ENCODE measurements at places on chromosomes 12 and 14.

DNA sequence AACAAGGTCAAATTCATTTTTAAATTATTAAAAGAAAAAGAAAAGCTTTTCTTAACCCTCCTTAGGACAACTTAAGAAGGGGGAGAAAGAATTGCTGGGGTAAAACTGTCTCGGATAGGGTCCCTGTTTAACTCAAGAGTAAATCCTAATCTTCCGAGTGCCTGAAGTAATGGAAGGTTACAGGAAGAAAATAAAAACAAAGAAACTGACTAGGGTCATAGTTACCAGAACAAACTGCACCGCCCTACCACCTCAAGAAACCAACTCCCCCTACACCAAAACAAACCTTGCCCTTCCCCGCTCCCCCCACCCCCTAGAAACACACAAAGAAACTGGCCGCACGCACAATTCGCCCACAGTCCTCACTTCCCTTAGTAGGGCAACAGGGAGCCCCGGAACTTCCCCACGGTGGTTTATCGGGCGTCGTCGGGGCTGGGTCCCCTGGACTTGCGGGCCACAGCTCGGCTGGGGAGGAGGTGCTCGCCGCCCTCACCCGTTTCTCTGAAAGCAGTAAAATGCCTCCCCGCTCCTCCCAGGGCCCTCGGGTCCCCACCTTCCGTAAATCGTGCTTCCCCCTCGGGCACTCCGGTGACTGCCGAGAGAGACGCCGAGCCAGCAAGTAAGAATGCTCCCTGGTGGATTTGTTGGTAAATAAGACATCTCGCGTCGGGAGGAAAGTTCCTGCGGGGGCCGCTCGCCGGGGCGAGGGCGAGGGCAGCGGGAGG is 2.4 kb downstream of the SINHCAF start:
- peak; percentile 84 for DNase-seq

GRCh38 chr12:112172556-112173324 is 47.4 kb downstream of the TRAFD1 start:
- no peak for DNase-seq

- DNase-seq, result no peak
Measured at GRCh38 chr14:98901511-98902205, 370.3 kb downstream of the BCL11B start.

GRCh38 chr14:75279153-75279762 is 630 bp downstream of the FOS start:
- peak; percentile 85 for DNase-seq

DNA sequence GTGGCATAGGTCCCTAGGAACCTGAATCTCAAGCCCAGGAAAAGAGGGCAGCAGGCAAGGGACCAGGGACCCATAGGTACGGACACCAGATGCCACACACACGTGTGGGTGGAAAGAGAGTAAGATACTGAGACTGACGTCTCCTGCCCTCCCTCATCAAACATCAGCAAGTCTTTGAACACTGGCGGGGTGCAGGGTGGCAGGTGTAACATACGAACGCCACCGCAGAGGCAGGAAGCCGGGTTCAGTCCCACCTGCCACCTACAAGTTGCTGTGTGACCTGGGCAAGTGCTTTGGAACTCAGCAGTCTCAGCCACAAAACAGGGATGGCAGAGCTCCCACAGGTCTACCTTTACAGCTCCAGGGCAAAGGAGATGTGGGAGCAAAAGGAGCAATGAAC is 11.1 kb downstream of the ACTN1 start:
- DNase-seq, result peak; percentile 80

GRCh38 chr12:111715279-111715678 is 29.4 kb downstream of the ACAD10 start:
- DNase-seq, result no peak

- no peak for DNase-seq
Measured at GRCh38 chr14:78242086-78242485, 71.9 kb downstream of the NRXN3 start.

DNA sequence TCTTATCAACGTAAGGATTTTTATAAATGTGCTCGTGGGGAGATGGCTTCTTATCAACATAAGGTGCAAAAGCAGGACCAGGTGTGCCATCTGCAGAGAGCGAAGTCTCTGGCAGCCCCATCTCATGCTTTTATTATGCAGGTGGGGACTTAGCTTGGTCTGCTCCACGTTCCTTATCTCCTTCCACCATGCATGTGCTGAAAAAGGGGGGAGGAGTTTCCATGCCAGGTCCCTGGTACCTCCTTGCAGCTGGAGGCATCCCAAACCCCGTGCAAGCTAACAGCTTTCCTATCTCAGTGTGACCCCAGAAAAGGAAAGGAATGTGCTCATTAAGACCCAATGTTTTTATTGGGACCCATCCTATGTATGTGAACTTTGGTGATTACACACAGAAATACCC is 608.5 kb downstream of the TMEM121 start:
- DNase-seq, result no peak

DNA sequence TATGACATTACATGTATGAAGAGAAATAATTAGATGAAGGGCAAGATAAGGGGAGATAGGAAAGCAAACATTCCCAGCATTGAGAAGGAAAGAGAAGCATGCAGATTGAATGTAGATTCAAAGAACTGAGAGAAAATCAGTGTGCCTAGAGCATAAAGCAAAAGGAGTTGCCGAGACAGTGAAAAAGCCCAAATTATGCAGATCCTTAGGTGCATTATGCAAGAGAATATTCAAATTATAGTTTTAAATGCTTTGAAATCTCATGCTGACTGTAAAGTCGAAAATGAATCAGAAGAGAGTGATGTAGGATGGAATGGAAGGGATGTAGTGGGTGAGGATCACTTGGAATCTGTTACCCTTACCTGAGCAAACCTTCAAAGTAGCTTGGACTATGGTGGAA is 49.9 kb downstream of the PPP4R4 start:
- no peak for DNase-seq

DNA sequence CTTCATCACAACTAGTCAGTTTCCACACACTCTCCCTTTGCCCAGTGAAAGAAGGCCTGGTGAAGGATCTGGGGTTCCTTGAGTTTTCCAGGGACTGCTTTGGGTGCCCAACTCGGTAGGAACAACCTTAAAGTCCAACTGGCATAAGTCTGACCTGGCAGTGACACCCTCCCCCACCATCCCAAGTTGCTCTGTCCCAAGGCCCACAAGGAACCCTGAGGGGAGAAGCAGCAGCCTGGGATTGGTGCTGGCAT is 1.6 kb downstream of the KMT2D start:
- DNase-seq, result no peak

- DNase-seq, result no peak
Measured at GRCh38 chr14:94560751-94561655, at the start of gene SERPINA4. SERPINA4 (plus strand) TSS chr14:94561442; CDS start chr14:94563483, 2,041 bp downstream.

GRCh38 chr14:99432485-99432884 is 48.2 kb downstream of the SETD3 start:
- no peak for DNase-seq

GRCh38 chr14:39467889-39468524 is 35.8 kb upstream of the FBXO33 start:
- DNase-seq, result no peak

GRCh38 chr14:65751510-65751909 is 339.0 kb downstream of the FUT8 start:
- no peak for DNase-seq

DNA sequence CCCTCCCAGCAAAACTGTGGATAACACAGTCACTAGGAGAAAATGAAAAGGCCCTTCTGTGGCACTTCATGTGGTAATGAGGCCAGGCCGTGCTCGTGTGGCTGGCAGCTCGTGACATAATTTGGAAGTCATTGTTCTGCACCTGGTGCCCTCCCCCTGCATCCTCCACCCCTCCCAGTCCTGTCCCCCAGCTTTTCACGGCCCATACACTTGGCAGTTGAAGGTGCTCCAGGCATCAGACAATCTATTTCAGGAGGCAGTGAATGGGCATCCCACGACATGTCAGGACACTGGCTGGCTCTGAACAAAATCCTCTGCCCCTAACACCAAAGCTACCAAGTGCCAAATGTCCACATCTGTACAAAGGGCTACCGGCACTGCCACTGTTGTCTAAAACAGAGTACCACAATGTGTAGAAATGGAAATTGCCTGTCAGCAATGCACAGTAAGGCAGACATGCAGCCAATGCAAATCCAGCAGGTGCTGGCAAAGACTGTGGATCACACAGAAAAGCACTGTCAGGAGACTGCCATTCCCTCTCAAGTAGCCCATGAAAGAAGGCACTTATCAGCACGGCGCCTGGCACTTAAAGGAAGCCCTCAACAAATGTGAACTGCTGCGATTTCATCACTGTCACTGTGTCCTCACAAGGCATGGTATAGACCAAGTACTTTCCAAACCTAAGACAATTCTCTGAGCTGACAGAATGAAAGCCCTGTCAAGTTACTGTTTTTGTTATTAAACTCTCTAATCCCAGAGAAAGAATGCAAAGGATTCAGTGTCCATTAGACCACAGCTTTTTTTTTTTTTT is 39.1 kb downstream of the CORO1C start:
- DNase-seq, result no peak

GRCh38 chr12:117919479-117919878 is 49.3 kb downstream of the KSR2 start:
- no peak for DNase-seq

DNA sequence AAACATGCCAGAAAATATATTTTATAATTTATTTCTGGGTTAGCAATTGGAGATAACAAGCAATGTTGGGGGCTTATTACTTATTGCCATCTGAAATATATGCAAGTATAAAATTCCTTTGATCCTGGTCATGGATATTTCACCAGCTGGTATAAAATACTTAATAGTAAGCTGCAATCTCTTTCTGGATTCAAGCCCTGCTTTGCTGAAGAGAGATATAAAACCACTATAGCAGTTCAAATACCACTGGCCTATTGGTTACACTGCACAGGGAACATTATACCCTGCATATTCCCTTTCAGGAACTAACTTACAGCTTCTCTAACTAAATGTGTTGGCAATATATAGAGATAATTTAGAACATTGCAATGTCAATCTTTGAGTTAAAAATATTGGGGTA is 546.2 kb upstream of the ATP2B1 start:
- no peak for DNase-seq

- no peak for DNase-seq
Measured at GRCh38 chr12:96812153-96812552, 94.9 kb upstream of the NEDD1 start.

DNA sequence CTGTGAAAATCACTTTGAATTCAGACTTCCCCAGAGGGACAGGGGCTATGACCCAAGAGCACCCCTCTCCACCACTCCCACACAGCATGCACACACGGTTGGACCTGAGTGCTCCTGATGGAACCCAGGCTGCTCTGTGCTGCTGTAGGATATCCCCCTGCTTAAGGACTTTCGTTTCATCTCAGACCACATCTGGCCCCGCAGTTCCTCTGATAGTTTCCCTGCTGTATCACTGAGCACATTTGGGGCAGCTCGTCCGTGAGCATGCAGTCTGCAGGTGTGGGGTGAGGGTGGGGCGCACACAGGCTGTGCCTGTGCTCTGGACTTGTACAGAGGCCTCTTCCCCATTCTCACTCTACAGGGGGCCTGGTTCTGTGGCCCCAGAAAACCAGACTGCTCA is 345.2 kb upstream of the FKBP4 start:
- no peak for DNase-seq

DNA sequence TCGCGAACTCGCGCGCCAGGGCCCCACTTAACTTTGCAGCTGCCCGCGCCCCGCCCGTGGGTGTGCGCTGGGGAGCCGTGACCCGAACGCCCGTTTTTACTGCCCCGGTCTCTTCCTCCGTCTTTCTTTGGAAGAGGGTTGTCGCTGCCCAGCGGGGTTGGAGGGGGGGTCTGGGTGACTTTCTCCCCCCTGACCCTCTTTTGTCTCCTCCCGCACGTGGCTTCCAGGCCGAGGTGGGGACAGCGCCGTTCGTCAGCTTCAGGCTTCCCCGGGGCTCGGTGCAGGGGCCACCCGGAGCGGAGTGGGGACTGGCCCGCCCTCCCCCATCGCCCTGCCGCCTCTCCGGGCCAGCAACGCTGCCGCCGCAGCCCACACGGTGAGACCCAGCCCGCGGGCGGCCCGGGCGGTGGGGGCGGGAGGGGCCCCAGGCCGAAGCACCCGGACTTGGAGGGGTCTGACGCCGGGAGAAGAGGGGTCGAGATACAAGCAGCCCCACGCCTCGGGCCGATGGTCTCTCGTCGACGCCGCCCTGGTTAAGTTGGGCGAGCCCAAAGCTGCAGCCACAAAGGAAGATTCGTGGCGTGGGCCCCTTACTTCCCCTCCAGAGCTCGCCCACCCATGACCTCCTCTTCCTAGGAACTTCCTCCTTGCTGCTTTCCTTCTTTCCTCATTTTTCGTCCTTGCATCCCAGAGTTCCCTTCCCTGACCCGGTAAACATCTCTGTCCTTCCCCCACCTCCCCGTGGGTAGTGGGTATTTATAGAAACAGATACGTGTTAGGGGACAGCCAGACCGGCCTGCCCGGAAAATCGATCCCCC is 1.2 kb downstream of the DYRK2 start:
- DNase-seq, result peak; percentile 80

DNA sequence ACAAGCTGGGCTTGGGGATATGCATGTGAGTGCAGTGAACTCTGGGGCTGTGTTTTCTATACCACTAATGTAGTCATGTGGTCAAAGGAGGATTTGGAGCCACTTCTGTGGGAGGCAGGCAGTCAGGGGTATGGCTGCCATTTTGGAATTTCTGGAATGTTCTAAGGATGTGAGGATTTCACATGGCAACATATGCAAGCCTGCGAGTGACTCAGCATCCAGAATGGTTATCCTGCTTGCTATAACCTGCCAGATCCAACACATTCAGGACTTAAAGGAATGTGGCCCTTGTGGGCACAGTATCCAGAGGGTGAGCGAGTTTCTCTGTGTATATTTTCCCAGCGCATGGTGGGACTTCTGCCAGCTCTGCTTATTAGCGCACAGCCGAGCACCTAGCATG is 249.2 kb upstream of the PWP1 start:
- no peak for DNase-seq

GRCh38 chr12:122138181-122138580 is 35.8 kb downstream of the IL31 start:
- DNase-seq, result no peak

GRCh38 chr12:67078957-67079356 is 190.2 kb upstream of the CAND1 start:
- DNase-seq, result no peak

DNA sequence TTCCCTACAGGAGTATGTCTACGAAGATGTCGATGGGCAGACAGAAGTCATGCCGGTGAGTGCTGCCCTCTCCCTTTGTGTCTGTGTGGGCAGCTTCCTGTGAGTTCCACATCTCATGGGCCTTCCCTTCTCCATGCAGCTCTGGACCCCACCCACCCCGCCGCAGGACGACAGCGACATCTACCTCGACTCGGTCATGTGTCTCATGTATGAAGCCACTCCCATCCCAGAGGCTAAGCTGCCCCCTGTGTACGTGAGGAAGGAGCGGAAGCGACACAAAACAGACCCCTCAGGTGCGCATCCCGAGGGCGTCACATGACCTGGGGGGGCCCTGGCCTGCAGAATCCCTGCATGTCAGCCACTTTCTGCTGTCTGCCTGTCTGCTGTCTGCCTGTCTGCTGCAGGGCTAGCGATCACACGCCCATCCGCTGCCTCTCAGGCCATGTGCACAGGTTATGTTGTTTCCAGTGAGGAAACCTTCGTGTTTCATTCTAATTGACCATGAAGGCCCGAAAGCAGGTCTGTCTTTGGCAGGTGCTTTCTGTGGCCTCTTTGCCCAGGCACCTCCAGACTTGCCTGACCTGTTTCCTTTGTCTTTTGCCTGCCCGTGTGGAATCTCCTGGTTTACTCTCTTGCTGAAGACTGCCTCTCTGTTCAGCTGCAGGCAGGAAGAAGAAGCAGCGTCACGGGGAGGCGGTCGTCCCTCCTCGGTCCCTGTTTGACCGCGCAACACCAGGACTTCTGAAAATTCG is 95.1 kb downstream of the EP400 start:
- DNase-seq, result no peak
